ENCODE measurements at places on chromosomes 4 and X.

- no peak for DNase-seq
These were observed 61.2 kb upstream of the CITED1 start for GRCh38 chrX:72366701-72367454.

DNA sequence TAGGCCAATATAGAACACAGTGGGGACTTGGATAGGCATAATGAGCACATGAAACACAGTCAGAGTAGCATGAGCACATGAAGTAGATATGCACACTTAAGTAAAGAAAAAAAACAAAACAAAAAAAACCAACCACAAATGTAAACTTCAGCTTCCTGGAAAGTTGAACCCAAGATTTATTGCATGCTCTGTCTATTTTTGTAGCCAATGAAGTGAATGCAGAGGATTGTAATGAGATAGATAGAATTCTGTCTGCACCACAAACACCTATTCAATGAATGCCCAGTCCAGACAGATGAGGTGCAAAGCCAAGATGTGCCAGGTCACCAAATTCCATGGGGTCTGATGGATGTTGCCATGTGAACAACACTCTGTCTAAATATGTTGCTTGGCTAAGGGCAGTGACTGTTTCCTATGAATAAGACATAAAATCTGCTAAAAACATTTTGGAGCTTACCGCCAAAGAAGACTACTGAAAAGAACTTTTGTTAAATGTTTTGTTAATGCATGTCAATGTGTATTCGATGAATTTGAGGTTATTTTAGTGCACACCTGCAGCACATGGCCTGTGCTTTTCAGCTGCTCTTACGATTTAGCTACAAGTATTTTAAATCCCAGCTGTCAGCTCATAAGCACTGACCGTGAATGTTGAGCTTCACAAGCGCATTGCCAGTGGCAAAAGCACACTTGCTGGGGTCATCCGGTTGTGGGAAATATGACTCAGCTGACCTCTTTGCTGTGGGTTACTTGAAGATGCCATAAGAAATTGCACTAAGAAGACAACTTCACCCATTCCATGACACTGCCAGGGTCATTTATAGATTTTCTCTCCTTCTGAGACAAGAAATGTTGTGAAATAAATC lies 374.8 kb upstream of the GNPDA2 start:
- no peak for DNase-seq

GRCh38 chr4:98383431-98384106 lies 122.4 kb downstream of the RAP1GDS1 start:
- no peak for DNase-seq

GRCh38 chr4:97123573-97123972 lies 1019.7 kb downstream of the STPG2 start:
- no peak for DNase-seq

GRCh38 chr4:3321295-3321889 lies 28.6 kb downstream of the RGS12 start:
- no peak for DNase-seq

GRCh38 chr4:82782626-82783345 lies 15.8 kb downstream of the SCD5 start:
- no peak for DNase-seq

- DNase-seq: no peak
These were observed 131.9 kb upstream of the MSX1 start for GRCh38 chr4:4727536-4727935.

- DNase-seq: no peak
These were observed 665.1 kb downstream of the RAPGEF2 start for GRCh38 chr4:159768016-159768415.

DNA sequence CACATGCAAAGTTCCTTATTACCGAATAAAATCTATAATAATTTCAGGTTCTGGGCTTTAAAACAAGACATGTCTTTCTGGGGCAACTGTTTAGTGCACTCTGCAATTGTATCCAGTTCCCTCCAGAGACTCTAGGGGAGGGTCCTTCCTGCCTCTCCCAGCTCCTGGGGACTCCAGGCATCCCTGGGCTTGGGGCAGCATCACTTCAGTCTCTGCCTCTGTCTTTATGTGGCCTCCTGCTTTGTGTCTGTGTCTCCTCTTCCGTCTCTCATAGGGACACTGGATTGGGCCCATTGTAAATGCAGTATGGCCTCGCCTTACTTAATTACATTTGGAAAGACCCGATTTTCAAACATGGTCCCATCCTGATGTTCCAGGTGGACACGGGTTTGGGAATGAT lies 10.9 kb upstream of the ASMTL start:
- DNase-seq: no peak

DNA sequence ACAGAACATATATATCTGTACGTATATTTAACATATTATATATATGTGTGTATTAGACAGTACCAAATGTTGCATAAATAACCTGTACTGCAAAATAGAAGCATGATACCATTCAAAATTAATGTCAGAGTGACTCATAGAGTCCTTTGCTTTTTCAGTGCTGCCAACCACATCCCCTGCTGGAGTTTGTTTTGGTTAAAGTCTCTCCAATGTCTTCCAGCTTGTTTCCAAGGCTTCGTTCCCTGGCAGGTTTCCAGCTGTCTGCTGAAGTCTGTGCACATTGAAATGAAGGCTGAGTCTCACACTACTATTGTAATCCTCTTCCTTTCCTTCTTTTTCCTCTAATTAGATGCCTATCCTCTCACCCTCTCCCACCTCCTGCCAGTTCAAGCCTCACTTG lies 14.9 kb downstream of the NRK start:
- peak; percentile 1 for DNase-seq

DNA sequence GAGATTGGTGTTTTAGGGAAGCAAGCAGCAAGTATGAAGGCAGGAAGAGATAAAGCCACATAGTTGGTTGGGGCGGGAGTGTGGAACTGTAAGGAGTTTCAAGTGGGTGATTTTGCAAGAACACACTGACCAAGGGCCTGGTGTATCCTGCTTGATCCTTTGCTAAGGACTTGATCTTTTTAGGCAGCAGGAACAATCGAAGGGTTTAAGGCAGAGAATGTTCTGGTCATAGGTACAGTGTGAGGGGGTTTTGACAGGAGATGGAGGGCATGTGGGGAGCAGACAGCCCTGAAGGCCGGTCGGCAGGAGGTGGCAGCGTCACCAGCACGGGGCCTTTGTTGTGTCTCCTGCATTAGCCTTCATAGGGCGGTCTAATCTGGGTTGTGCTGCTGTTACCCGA lies 54.7 kb downstream of the FAM193A start:
- DNase-seq: no peak

DNA sequence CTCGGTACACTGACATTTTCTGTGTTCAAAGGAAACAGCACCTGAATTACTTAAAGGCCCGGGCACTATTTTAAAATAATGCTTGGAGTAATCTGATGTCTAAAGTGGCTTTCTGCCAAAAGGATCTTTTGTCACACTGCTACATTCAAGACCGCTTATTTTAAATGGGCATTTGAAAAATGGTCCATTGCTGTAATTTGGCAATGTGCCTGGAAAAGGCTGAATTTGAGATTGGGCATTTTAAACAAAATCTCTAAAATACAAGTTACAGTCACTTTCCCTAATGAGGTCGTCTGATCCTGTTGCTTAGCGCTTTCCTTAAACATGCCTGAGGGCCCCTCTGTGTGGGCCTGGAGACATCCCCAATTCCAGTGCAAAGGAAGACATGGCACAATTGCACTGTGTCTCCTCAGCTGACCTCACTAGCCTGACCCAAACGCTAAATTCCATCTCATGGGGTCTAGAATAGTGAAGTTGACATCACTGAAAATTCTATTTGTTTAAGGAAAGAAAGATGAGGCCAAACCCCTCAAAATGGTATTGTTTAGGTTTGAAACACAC lies 214.2 kb downstream of the GPC3 start:
- DNase-seq: no peak

DNA sequence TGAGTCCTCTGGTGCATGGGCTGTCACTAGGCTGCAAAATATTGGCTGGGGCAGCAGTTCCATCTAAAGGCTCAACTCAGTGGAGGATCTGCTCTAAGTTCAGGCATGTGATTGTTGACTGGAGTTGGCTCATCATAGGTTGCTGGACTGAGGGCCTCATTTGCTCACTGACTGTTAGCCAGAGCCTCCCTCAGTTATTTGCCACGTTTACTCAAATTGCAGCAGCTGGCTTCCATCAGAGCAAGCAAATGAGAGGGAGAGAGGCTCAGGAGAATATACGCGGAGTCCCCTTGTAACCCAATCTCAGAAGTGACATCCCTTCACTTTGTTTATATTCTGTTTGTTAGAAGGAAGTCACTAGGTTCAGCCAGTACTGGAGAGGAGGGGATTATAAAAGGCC lies 54.1 kb downstream of the BMP3 start:
- no peak for DNase-seq

GRCh38 chrX:1493412-1493811 lies 40.7 kb upstream of the ASMTL start:
- DNase-seq: no peak

GRCh38 chrX:85215946-85216345 lies 27.6 kb downstream of the SATL1 start:
- DNase-seq: no peak

DNA sequence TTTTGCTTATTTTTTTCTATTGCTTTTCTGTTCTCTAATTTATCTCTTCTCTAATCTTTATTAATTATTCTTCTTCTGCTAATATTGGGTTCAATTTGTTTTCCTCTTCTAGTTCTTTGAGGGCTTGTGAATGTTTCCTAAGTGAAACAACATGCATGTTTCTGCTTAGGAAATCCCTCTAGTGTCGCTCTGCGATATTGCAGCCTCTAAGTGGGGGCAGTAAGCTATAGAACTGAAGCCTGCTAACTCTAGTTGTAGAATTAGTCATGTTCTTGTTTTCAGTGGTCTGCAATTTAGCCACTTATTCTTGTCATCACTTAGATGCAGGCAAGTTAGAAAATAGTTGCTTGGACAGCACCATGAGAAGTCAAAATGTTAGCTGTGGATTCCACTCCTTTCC lies 222.6 kb downstream of the SPIN4 start:
- peak; percentile 0 for DNase-seq

DNA sequence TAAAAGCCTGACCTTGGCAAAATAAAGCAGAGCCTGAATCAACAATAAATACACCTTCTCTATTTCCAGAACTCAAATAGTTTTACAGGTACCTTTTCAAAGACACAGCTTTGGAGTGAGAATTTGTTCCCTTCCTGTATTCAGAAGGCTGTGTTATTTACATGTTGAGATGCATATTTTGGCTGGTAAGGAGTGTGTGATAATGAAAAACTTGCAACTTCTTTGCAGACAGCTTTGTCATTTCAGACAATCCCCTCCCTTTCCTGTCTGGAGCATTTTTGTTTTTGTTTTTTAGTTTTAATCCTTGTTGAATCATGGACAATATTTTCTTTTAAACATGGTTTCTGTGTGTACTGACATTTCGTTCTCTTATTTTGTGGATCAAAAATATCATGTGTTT lies 493.8 kb downstream of the FAT4 start:
- no peak for DNase-seq

DNA sequence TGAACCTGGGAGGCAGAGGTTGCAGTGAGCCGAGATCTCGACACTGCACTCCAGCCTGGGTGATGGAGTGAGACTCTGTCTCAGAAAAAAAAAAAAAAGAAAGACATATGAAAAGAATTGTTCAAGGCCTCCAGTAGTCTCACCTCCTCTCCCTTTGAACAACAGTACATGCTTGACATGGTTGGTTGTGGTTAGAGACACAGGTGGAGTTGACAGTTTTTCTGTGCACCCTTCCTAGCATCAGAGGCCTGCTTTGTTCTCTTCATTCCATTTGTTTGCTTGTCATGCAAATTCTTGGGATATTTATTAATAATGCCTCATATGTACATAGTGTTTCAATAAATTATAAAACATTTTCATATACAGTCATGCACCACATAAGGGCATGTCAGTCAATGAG lies 18.3 kb upstream of the PDCL2 start:
- no peak for DNase-seq

GRCh38 chrX:12403474-12404082 lies 265.3 kb downstream of the FRMPD4 start:
- no peak for DNase-seq

DNA sequence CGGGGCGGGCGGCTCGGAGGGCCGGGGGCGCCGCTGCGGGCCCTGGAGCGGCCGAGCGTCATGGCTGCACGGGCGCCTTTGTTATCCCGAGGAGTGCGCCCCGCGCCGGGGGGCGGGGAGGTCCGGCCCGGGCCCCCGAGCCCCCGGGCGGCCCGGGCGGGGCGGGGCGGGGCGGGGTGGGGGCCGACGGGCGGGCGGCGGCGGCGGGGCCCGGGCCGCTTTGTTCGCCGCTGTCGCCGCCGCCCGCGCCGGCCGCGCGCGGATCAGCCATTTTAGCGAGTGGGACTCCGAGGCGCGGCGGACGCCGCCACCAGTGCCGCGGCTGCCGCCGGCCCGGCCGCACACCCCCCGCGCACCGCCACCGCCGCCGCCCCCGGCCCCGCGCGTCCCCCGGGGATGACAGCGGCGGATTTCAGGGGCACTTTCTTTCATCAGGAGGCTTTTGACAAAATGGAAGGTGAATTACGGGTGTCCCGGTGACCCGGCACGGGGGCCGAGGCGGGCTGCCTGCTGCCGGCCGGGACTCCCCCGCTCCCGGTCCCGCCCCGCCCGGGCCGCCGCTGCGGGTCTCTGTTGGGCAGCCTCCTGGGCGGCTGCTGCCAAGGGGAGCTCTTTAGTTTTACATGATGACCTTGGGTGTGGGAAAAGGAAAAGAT lies 1.2 kb downstream of the HMGB3 start:
- no peak for DNase-seq

DNA sequence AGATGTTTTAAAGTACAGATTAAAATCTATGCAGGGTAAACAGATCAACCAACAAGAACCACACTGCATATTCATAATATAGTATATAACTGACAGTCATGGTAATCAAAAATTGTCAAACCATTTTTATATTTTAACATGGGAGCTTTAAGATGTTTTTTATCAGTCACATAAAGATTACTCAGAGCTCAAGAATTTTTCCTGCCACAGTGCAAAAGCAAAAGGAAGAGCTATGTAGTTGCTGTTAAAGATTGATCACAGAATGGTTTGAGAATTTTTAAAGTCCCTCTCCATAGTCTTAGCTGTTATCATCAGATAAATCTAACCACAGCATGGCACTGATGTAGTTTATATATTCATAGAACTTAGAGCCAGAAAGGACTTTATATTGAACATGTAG lies 8.5 kb downstream of the RAB9B start:
- DNase-seq: no peak

- no peak for DNase-seq
These were observed 11.6 kb downstream of the CXCL13 start for GRCh38 chr4:77617203-77617602.

DNA sequence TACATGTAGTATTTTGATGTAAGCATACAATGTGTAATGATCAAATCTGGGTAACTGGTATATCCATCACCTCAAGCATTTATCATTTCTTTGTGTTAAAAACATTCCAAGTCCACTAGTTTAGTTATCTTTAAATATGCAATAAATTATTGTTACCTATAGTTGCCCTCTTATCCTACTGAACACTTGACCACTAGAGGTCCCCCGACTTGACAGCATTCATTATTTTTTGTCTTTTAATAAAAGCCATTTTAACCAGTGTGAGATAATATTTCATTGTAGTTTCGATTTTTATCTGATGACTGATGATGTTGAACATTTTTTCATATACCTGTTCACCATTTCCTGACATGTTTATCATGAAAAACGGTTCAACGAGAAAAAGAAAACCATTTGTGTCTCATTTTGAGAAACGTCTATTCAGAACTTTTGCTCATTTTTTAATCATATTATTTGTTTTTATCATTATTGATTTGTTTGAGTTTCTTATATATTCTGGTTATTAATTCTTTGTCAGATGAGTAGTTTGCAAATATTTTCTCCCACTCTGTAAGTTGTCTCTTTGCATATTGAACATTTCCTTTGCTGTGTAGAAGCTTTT lies 199.0 kb upstream of the CXXC4 start:
- peak; percentile 4 for DNase-seq

Measured in foreskin melanocyte (primary cell).